ENCODE measurements at places on chromosomes 1 and 21.

DNA sequence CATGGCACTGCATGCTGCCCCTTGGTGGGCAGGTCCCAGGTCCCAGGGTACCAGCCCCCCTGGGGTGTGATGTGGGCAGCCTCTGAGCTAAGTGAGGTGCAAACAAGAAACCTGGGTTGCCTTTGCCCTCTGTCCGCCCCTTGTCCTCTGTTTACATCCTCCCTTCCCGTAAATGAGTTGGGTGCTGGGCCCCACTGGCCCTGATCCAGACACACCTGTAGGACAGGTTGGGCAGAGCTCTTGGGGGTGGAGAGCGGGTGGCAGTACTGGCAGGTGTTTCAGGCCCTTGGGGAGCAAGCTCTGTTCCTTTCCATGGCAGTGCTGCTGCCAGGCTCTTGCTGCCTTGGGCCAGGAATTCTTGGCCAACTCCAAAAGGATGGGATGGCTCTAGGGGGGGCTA is 35.8 kb downstream of the ELF3 start:
- DNase-seq = no peak

GRCh38 chr1:148355976-148356375 is 127.1 kb downstream of the PPIAL4G start:
- no peak for DNase-seq

- DNase-seq = no peak
Observed at GRCh38 chr1:58781541-58782177, 2.2 kb downstream of the JUN start.

DNA sequence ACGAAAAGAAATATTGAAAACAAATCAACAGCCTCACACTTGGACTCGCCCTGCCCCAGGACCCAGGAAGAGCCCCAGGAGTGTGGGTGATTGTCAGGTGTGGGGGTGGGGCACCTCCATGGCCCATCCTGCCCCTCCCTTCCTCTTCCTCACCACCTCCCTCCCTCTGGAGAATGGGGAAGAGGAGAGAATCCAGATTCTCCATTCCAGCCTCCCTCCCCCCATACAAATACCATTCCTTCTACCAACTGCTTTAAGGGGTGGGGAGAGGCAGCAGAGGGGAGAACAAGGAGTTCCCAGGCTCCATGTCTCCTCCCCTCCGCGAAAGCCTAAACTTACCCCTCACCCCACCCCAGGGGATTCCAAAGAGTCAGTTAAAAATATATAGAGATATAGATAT is 36.7 kb downstream of the MEF2D start:
- DNase-seq = no peak

GRCh38 chr1:218454700-218455282 is 109.7 kb downstream of the TGFB2 start:
- no peak for DNase-seq

- no peak for DNase-seq
Observed at GRCh38 chr1:94825936-94826335, 5.8 kb downstream of the SLC44A3 start.

DNA sequence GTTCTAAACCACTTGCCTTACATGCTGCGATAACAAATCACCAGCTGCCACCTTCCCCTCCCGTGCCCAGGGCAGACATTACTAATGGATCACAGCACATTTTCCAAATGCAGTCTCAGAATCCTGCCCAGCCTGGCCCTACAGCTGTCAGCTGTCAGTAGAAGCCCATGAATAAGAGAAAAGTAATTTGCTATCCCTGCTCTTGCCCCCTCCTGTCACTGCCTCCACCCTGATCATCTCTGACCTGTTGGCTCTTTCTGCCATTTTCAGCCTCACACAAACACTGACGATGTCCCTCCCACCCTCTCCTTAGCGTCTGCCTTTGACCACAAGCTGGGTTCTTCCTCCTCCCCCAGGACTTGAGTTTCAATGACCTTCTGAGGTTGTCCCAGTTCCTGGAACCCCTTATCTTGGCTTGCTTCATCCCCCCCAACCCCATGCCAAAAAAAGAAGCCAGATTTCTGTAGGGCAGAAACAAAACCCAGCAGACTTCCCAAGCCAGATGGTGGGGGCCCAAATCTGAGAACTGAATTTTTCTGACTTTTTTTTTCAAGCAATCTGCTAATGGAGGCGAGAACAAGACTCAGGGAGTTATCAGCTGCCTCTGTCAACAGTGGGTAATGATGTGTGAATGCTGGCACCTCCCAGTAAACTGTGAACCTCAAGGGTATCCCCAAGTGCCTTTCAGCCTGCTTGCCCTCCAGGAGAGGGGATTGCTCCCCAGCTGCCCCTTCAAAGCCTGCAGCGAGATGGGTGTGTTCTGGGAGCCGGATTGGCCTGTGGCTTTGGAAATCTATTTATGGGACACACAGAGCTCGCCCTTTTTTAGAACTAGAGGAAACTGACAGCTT is 216.5 kb upstream of the VAMP3 start:
- no peak for DNase-seq

GRCh38 chr1:232036181-232036933 is 409.8 kb downstream of the DISC1 start:
- DNase-seq = peak; percentile 93

DNA sequence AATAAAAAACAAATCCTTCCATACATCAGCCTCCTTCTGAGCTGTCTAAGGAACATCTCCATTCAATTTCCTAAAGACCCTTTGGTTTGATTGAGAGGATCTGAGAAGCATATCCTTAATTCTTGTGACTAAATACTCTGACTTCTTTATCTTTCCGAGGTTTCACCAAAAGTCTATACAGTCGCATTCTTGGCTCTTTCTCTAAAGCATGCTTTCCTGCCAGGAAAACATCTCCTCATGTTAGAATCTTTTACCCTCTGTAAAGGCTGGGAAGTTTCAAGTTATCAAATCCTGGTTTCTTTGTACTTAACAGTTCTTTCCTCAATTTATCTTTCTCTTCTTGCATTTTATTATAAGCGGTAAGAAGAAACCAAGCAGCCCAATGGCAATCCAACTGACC is 630.4 kb downstream of the PTPRC start:
- no peak for DNase-seq

DNA sequence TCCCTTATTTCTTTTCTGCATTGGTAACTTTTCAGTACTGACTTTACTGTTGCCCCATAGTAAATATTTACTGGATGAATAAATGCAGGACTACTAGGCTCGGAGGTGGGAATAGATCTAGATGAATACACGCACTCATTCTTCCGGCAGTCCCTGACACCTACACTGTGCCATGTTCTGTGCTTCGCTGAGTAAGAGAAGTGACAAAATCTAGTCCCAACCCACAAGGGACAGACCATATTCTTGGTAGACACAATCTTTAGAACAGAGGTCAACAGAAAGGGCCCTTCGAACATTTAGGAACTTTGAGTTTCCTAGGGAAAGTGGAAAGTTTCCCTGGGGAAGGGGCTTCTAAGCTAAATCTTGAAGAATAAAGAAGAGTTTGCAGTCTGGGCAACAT is 3.3 kb upstream of the CD52 start:
- no peak for DNase-seq

- no peak for DNase-seq
Observed at GRCh38 chr1:201212461-201213055, 21.9 kb downstream of the IGFN1 start.

- no peak for DNase-seq
Observed at GRCh38 chr1:59532102-59532501, 235.2 kb downstream of the FGGY start.

DNA sequence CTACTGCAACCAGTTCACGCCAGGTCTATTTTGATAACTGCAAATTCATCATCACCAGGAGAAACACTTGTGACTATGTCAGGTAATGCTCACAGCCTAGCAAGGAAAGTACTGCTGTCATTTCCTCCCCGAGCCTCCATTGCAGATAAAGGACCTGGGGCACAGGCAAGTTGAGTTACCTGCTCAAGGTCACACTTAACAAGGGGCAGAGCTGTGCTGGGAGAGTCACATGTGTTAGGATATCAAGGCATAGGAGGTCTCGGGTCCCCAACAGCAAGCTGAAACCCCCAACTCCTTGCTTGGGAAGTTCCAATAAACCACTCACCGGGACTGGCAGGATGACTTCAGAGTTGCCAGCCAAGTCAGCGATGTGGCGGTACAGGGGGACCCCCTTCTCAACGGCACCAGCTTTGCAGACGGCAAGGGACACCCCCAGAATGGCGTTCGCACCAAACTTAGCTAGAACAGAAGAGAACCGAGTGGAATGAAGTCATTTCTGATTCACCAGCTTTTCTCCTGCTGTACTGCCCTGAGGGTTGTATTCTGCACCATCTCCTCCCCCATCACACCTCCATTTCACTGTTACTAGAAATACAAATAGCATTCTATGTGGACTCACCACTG is 11.6 kb downstream of the ENO1 start:
- DNase-seq = no peak

DNA sequence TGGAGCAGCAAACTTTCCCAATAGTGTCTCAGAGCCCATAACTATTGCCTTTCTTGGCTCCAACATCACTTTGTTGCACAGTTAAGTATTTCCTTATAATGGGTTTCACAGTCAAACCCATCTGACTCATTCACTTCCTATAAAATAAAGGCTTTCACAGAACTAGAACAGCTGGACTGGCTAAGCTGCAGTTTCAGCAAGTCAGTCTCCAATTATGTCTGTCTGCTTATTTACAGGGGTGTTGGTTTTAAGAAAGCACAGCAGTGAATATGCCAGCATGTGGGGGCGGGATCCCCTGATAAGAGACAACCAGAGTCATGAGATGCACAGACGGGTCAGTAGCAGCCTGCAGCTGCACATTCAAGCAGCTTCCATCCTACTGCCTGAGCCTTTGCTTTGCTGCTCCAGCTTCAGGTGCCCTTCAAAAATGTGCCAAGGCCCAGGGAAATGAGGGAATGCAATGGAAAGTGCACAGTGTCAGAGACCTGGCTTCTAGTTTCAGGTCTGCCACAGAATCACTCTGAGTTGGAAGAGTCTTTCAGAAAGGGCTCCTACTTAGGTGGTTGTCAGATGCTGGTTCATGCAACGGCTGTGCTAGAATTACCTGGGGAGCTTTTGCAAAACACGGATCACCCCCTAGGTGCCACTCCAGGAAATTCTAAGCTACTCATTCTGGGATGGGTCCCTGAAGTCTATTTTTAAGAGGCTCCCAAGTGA is 24.8 kb downstream of the RNF19B start:
- peak; percentile 95 for DNase-seq

- no peak for DNase-seq
Observed at GRCh38 chr1:16386454-16387113, 19.5 kb downstream of the SZRD1 start.

DNA sequence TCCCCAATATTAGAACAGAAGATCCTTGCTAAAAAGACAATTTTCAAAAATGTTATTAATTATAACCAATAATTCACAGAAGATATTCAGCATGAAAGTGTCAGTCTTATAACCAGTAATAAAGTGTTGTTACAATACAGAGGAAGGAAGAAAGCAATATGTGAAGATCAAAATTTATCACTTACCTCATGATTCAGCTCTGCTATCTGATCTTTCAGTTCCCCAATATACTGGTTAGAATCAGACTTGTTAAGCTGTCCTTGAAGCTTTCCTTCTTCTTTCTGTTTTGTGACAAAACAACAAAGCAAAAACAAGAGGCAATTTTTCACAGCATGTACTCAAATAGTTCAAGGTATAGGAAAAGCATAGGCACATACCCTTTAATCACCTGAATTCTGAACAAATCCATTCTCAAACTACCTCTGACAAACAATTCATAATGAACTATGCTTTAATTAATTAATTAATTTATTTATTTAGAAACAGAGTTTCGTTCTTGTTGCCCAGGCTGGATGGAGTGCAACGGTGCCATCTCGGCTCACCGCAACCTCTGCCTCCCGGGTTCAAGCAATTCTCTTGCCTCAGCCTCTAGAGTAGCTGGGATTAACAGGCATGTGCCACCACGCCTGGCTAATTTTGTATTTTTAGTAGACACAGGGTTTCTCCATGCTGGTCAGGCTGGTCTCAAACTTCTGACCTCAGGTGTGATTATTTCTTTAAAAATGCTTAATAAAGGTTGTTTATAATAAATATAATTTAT is 76.9 kb upstream of the GFI1 start:
- no peak for DNase-seq

- no peak for DNase-seq
Observed at GRCh38 chr1:4164965-4165364, 264.9 kb upstream of the C1orf174 start.

DNA sequence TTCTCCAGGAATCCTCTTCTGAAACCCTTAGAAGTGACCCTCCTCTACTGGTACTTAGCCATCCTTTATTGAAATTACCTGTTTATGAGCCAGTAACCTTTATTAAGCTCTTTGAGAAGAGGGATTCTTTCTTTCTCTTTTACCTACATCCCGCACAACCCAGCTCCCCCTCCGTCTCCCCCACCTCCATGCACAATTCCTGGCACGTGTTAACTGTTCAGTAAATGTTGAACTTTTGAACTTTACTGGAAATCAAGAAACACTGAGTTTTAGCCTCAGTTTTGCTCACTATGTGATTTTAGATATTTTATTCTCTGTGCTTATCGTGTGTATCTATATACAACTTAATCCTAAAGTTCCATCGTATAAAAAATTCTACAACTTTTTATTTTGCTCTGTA is 1.8 kb downstream of the TMED5 start:
- DNase-seq = no peak

- DNase-seq = no peak
Observed at GRCh38 chr1:84571150-84571535, 3.1 kb downstream of the CTBS start.

DNA sequence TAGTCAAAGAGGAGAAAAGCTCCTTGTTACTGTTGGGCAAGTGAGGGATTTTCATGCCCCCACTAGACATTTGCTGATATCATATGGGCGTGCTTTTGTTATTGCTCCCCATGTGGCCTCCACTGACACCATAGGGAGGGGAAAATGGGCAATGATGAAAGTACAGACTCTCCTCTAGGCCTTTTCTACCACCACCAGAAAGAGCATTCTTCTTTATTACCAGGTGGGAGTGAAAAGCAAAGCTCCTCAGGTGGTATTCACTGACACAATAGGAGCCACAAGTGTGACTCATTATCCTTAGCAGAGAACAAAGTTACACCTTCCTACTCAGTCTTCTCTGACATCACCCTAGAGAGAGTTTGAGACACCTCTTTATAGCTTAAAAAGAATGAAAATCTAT is 667.1 kb downstream of the LTN1 start:
- peak; percentile 41 for DNase-seq

DNA sequence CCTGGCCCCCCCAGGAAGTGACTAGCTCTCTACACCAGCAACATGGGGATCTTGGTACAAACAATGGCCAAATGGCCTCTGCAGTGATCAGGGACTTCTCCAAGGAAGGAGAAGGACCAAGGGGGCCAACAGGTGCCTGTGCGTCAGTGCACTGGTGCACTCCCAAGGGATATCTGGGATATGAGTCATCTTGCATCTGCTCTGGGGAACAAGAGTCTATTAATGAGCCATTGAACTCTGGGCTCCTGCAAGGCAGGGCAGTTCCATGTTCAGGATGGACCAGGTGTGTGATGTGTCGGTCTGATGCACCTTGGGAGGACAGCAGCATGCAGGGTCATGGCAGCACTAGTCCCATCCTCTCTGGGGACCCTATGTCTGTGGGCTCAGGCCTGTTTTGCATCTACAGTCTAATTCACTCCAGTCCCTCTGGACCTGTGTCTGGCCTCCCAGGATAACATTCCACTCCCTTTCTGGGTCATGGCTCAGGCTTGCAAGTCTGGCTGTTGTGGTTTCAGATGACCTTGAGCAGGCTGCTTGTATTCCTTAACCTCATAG is 125.3 kb downstream of the TRABD2B start:
- DNase-seq = no peak

- no peak for DNase-seq
Observed at GRCh38 chr1:110548381-110548780, 29.4 kb upstream of the KCNA10 start.

GRCh38 chr1:228166170-228166936 is 749 bp downstream of the IBA57 start:
- peak; percentile 12 for DNase-seq

Measured in NCI-H524 treated with DMSO at 0.1 percent for 48 hours (cell line).